ENCODE measurements at places on chromosomes 6 and 20. TPM values are rescaled to one million over a fixed set of nuclear protein-coding genes. Genes with fewer than 3 reads are reported as not detected.
A peak's percentile ranks its signal among the peaks of the same experiment; 100 is the strongest.

DNA sequence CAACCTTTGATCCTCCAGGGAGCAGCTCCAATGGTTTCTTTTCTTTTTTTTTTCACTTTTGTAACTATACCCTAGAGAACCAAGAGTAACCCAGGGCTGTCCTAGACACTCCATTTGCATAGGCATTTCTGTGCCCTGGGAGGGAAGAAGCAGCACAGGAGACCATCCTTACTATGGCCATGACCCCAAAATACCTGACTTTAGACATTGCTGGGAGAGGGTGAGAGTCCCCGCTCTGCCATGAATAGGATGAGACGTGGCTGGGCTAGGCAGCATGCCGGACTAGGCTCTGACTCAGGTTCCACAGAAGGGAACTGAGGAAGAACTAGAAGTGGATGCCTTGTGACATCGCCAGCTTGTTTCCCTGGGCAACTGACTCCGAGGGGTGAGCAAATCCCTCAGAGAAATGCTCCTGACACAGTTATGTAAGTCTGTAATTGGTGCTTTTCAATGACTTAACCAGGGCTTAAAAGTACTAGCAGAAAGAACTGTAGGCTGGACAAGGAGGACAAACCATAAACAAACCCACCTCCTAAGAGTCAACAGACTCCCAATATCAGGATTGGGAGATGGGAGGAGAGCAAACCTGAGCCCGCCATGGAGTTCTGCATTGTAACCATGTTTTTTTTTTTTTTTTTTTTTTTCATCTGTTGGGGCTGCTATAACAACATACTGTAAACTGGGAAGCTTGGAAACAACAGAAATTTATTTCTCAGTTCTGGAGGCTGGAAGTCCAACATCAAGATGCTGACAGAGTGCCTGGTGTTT is 910 bp upstream of the ADTRP start:
- DNase-seq, result no peak

EDN3 gene
- 5.0 TPM for polyA plus RNA-seq

GRCh38 chr6:14241255-14242070 is 123.9 kb downstream of the CD83 start:
- DNase-seq, result no peak

C20orf141 gene
- not detected for polyA plus RNA-seq

GRCh38 chr6:87244380-87244779 is 78.0 kb upstream of the SMIM8 start:
- no peak for DNase-seq

DNA sequence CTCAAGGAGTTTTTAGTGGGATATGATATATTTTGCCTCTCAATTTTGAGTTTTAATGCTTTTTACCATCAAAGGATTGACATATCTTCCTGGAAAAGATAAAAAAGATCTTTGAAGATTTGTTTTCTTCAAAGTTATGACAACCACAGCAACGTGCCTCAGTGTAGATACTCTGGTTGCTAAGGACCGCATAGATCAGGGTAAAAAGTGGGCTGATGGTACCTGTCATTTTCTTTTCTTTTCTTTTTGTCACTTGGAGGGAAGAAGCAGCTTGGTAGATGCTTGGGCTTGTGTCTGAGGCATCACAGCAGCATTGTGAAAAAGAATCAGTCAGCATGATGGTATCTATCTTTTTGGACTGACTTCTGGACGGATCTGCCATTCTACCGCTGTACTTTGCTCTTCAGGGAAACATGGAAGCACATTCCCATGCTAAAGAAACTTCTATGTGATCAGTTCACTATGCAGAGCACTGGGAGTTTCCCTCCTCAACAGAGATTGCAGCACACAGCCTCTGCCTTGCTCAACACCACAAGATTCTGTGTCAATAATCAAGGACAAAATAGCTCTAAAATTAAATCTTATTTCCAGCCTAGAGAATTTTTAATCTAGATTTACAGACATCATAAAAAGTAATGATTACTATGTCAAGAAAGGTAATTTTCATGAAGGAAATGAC is 54.8 kb upstream of the SGK1 start:
- no peak for DNase-seq

GRCh38 chr6:129606664-129607063 is 103.3 kb downstream of the ARHGAP18 start:
- no peak for DNase-seq

CLIC5 gene
- 218 TPM for polyA plus RNA-seq

ENPP3 gene
- 11.3 TPM for polyA plus RNA-seq

DNA sequence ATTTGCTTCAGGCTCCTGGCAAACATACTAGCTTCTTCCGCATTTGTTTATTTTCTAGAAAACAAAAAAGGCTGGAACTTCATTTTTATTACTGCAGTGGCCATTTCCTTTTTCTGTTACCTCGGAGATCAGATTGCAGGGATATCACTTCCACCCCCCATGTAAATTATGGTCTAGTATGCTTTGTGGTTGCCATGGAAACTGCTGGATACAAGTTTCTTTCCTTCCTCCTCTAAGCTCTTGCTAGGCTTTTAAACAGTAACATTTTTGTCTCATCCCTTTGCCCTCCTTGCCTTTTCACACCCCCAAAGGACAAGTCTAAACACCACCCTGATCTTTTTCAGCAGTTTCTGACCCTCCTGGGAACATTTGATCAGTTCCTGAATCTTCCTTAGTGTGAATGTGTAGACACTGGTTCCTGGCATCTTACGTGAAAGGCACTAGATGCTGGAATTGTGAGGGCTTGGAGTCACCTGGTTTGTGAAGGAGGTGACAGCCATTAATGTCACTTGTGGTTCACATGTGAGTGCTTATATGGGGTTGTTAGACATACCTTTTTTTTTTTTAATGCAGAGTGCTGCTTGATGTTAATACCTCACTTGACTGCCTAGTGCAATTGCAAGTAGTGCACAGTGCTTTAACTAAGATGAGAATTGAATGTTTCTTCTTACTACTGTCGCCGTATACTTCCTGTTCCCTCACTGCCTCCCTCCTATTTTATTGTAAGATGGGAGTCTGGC is 181.6 kb downstream of the JARID2 start:
- peak; percentile 83 for DNase-seq

RAB44 gene
- 0.04 TPM for polyA plus RNA-seq

ISM1 gene
- 5.4 TPM for polyA plus RNA-seq

DNA sequence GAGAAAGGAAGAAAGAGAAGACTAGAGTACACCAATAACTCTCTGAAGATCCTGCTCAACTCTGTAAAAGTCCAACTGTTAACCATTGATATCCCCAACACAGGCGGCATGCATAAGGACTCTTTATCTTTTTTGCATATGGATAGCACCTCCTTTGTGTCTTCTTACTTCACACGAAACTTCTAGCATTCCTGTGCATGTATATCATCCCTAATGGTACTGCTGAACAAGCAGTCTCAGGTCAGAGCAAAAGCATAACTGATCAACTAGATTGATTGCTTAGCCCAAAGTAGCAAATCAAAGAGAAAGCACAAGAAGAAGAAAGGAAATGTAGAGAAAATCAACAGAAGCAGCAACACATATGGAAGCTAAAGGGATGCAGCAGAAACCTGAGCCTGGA is 234.4 kb downstream of the SYNE1 start:
- no peak for DNase-seq

DNA sequence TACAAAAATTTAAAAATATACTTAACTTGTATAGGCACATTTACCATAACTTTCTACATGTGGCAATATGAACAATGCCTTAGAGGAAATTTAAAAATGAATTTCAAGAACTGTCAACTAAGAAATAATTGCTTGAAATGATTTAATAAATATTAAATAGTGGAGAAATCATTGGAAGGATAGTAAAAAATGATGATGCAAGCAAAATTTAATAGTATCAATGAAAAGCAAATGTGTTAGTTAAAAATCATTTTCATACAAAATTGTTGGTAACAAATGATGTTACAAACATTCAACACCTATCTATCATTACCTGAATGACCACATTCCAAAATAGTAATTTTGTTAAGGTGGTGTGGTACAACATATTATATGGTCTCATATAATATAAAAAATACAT is 331.0 kb downstream of the HAO1 start:
- no peak for DNase-seq

DNA sequence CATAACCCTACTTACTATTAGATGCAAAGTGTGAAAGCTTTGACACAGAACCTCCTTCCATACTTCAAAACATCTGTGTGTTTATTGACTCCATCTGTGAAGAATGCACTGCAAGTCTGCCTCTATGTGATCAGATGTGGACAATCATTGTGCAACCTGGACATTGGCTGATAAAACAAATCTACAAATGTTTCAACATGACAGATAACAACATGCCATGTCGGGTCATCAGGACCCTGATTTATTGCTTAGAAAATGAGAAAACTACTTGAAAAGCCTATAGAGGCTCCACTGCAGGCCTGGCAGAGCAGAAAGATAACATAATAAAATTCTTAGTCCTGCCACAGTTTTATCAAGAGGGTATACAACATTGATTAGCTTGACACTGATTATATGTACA is 1286.4 kb downstream of the GRIK2 start:
- DNase-seq, result no peak

GRCh38 chr6:3913077-3913957 is 64.1 kb downstream of the FAM50B start:
- no peak for DNase-seq

- DNase-seq, result peak; percentile 34
Observed at GRCh38 chr6:89574910-89575561, 63.5 kb downstream of the LYRM2 start.

DNA sequence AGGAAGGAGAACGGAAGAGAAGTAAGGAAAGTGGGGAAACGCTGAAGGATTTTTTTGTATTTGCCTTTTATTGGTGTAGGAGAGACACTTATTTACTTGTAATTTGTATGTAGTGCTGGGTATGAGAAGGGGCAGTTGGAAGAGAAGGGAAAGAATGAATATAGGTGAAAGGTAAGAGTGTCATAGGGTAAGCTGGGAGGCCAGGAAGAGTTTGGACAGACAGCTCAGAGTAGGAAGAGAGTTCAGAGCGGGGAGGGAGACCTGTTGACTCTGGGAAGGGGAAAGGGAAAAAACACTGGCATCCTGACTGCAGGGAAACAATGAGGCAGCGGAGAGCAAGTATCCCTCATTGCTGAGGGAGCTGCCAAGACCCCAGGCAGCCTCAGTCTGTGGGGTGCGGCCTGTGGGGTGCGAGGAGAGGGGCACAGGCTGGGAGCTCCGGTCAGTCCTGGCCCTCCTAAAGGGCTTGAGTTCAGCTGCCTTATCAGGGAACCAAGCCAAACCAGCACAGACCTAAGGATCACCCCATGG is 3.1 kb downstream of the TRAF3IP2 start:
- no peak for DNase-seq

TRIM40 gene
- polyA plus RNA-seq, result 0.07 TPM

- no peak for DNase-seq
Observed at GRCh38 chr20:45595235-45595634, 16.2 kb upstream of the WFDC8 start.

- no peak for DNase-seq
Observed at GRCh38 chr6:110828396-110828795, 13.1 kb upstream of the CDK19 start.

EPHA7 gene
- 44.7 TPM for polyA plus RNA-seq

DNA sequence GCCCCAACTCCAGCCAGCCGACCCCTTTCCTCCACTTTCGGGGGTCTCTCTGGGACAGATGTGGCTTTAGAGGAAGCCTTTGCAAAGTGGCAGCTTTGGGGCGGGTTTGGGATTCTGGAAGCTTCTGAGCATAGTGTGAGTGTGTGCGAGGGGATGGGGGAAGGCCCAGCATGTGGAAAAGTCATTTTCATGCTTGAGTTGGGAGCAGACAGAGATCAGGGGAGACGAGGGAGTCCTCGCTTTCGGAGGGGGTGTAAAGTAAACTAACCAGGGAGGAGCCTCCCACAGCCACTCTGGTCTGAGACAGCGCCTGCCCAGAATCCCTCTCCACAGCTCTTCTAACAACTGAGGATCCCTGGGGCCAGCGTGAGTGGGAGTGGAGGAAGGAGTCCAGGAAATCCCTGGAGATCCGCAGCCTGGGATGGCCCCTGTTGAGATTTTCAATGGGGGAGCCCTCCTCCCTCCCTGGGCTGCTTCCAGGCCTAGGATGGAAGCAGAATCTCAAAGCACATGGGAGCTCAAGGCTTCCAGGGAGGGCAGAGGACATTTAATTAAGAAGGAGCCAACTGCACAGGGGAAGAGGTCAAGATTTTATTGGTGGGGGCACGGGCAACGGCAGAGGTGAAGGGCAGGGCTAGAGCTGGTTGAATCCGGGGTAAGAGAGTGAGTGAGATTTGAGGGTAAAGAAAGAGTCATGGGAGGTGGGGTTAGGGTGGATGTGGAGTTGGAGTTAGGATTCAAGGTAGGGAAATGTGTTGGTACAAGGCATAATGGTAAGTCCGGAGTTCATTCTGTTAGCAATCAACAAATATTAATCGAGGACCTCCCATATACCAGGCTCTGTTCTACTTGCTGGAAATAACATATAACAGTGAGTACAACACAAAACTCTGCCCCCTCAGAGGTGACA is 102.3 kb upstream of the FOXP4 start:
- DNase-seq, result no peak

HSPA12B gene
- polyA plus RNA-seq, result 15.7 TPM

ANGPT4 gene
- 0.18 TPM for polyA plus RNA-seq

GRCh38 chr6:24122139-24122538 is 3.9 kb upstream of the NRSN1 start:
- DNase-seq, result no peak

GRCh38 chr6:27891320-27891875 is 20.8 kb downstream of the OR2B2 start:
- DNase-seq, result no peak

TAAR8 gene
- polyA plus RNA-seq, result not detected

DNA sequence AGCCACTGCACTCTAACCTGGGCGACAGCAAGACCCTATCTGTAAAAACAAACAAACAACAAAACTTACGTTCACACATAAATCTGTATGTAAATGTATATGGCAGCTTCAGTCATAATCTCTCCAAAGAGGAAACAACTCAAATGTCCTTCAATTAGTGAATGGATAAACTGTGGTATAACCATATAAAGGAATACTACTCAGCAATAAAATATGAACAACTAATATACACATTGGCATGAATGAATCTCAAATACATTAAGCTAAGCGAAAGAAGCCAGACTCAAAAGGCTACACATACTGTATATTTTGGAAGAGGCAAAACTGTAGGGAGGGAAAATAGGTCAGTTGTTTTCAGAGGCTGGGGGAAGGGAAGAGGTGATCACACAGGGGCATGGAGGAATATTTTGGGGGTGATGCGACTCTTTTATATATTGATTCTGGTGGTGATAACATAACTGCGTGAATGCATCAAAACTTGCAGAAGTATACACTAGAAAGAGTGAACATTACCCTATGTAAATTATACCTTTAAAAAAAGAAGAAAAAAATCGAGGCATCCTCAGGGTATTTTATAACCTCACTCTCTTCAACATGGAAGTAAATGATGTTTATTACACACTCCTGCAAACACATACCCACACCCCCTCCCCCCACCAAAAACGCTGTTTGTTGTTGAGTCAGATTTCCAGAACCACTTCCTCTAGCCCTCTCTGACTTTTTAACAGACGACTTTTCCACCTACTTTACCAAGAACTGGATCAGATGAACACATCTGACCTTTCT is 115.2 kb upstream of the RNF24 start:
- DNase-seq, result no peak

PAX1 gene
- polyA plus RNA-seq, result not detected

- DNase-seq, result no peak
Observed at GRCh38 chr6:99145738-99146137, 198.0 kb upstream of the FBXL4 start.

PPP1R3D gene
- 5.8 TPM for polyA plus RNA-seq
